Activated CD4-positive, CD25-positive, alpha-beta regulatory T cell treated with anti-CD3 and anti-CD28 coated beads, Interleukin-2, amount 50 U/mL, for 24 hours (primary cell): ENCODE measurements at places on chromosomes 3 and 15.
A peak's percentile ranks its signal among the peaks of the same experiment; 100 is the strongest.

DNA sequence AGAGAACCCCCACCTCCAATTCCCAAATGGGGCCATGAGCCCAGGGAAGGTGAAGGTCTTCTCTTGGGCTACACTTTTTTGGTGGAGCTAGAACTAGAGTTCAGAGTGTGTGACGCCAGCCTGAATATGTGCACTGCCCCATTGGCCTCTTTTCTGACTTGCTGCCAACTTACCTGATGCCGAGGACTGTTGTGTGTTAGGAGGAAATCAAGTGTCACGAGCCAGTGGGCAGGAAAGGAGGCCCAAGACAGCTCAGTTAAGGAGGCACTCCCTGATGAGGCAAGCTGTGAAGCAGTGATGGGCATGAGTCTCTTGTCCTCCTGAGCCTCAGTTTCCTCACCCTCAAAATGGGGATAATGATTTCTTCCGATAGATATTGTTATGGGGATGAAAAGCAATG lies 107.8 kb downstream of the ANP32A start:
- no peak for ATAC-seq

DNA sequence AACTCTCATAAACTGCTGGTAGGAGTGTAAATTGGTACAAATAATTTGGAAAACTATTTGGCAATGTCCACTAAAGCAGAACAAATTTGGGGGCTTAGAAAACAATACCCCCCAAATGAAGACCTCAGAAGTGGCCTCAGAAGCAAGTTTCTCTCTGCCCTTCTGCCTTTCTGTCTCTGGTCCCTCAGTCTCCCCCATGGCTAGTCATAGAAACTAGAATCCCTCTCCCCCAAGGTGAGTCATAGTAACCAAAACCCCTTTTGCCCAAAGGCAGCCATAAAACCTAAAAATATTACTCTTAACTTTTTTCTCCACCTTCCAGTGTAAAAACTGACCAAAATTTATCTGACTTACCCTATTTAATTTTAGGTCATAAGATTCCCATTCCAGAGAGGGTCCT lies 350.7 kb upstream of the LRRC3B start:
- ATAC-seq, result no peak

DNA sequence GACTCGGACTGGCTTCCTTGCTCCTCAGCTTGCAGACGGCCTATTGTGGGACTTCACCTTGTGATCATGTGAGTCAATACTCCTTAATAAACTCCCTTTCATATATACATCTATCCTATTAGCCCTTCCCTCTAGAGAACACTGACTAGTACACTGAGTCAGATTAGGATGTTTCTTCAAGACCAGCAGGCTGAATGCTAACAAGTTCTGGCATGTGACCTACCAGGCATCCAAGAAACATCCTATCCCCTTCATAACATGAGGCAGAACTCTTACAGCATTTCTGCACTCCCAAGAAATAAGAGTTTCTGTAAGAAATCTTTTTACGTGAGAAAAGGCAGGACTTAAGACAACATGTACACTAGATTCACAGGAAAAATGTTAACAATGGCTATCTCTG lies 9.3 kb downstream of the CFAP92 start:
- no peak for ATAC-seq

- no peak for ATAC-seq
These were observed 275.5 kb downstream of the MECOM start for GRCh38 chr3:169387751-169388696.

DNA sequence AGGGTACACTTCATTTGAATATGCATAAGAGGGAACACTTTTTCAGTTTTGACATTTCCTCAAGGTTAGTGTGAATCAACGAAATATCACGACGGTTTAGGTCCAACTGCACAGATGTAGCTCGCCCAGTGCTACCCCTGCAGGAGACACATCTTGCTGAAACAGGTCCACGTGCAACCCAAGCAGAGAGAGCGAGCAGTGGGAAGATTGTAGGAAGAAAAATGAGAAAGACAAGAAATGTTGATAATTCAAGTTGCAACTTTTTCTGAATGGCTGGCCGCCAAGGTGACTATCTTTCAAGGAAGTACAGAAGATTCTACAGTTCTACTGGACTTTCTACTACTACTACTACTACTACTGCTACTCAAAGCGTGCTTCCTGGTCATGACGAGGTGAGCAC lies 231.7 kb downstream of the PDZRN3 start:
- no peak for ATAC-seq

- ATAC-seq, result no peak
These were observed 222.8 kb upstream of the TPRG1 start for GRCh38 chr3:188948997-188949389.

DNA sequence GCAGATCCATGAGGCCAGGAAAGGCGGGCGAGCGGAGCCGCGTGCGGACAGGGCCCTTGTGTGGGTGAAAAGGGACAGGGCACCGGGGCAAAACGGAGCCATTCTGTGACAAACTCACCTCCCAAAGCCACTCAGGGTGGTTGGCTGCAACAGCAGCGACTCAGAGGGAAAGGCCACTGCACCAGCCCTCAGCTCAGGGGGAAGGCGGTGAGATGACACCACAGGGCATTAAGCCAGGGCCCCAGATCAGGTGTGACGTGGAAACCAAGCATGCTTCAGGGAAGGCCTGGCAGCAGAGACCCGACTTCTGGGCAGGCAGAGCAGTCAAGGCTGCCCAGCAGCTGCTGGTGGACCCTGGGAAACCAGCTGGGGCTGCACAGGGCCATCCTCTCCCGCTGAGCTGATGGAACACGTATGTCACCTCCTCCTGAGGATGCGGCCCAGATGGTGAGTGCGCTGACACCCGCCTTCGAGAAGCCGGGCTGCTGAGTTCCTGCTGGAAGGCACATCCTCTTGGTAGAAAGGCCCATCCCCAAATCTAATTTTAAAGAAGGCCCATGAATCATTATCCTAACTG lies 82.3 kb downstream of the CHSY1 start:
- no peak for ATAC-seq

DNA sequence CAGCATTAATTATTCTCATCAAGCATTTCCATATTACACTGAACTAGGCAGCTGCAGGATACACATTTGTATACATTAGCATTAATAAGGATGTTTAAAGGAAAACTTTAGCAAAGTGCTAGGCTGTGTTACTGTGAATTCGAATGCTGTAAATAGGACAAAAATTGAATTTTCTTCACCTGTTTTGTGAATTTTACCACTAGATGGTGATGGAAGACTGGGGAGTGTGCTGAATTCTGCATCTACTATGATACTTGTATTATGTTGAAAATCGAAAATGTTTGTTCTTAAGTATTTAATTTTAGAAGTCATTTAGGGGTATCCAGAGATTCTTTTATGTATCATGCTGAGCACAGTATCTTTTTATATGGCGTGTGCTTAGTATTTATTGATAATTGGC lies 12.3 kb upstream of the P2RY14 start:
- no peak for ATAC-seq

- ATAC-seq, result no peak
These were observed 11.3 kb upstream of the SOX2 start for GRCh38 chr3:181700168-181701087.

- ATAC-seq, result no peak
These were observed 457.0 kb upstream of the ONECUT1 start for GRCh38 chr15:53247041-53247708.

DNA sequence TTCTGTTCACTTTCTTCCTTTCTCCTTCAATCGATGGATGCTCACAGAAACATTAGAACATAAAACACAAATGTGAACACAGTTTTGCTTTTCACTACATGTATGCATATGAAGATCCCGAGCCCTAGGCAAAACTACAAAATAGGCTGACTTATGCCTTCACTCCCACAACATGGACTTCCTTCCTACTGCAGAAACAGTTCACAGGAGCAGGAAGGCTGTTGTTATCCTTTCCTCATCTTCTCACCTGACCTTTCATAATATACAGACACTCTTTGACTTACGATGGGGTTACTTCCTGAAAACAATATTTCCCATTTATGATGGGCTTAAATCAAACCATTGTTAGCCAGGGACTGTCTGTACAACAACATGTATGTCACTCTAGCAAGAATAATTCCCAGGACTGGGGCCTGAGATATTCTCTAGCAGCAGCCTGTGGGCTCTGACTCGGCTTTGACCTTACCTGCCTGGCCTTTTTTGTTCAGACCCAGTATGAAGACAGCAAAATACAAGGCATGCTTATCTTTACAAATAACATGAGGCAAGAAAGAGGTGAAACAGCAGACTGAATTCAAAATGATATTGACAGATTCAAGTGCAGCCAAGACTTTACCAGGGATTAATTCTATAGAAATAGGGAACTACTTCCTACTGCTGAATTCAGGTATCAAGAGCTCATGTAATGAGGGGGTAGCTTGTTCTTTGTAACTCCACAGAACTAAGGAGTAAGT lies 51.8 kb upstream of the PLXND1 start:
- ATAC-seq, result no peak

DNA sequence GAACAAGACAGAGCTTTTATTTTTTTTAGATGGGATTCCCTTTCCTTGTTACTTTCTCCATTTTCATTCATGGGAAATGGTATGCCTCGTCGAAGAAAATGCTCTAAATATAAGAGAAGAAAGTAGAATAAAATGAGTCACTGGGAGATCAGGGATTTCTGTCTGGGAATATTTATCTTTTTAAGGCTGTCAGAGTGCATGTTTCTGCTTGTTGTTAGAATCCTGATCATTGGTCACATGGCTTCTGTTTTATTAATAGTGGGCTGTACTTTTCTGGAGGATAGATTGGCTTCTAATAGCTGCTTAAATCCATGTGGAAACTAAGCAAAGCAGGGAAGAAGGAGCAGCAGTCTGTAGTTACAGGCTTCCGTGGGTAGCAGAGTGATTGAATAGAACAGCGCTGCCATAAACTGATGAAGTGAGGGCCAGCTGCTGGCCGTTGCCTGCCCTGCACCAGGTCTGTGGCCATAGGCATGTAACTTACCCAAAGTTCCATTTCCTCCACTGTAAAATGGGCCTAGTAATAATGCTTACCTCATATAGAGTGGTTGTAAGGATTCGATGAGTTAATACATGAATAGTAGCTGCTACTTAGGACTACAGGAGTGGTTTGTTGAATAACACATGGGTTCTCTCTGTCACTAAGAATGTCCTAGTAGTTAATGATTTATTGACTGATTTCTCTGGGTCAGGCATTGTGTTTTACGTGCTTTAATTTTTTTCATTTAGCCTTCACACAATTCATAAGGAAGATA lies 289.9 kb downstream of the SATB1 start:
- ATAC-seq, result no peak

- ATAC-seq, result no peak
These were observed 356.6 kb upstream of the UBE2E2 start for GRCh38 chr3:22846566-22846965.

DNA sequence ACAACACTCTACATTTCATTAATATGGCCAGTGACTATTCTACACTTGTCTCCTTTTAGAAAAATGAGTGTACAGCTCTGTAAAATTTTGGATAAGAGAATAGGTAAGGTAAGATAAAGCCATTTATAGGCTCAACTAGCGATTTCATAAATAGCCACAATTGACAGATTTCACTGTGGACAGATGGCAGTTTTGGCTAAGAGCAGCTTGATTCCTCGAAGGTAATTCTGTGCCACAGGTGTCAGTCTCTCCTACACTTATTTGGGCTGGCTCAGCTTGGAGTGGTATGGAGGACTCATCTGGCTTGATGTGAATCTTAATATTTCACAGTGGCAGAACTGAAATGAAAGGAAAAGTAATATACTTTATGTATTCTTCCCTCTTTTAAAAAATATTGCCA lies 536.7 kb upstream of the TBL1XR1 start:
- ATAC-seq, result no peak

- no peak for ATAC-seq
These were observed 61.3 kb downstream of the TMCO5A start for GRCh38 chr15:37995461-37996347.

GRCh38 chr3:135125171-135125801 lies 330.2 kb downstream of the EPHB1 start:
- no peak for ATAC-seq

GRCh38 chr3:49104427-49105291 lies at the start of gene QARS1:
Gene QARS1 (minus strand): TSS chr3:49104757. CDS start chr3:49104733, 24 bp downstream.
- ATAC-seq, result peak; percentile 98

- ATAC-seq, result no peak
These were observed 138.8 kb downstream of the PDZRN3 start for GRCh38 chr3:73485877-73486330.

DNA sequence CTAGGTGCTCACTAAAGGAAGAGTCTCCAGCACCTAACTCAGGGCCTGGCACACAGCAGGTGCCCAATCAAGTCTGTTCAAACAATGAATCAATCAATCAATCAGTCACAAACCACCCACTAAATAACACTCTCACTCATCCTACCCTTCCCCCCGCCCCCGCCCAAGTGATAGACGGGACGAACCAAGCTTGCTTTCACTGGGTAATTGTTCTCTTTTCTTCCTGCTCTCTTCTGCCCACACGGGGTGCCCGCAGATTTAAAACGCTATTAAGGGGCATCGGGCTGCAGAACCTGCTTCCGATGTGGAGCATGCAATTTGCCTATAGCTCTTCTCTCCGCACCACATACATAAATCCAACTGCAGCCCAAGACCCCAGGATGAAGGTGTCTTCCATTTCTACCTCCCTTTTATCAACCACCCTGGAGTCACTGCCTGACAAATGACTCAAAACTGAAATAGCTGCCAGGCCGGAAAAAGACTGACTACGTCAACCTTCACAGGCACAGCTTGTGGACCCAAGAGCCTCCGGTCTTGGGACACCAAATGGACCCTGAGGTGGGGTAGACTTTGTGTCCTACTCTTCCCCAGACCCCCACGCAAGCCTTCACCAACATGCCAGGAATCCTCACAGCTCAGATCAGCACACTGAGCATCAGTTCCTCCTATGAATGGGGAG lies 1.7 kb downstream of the KLHL25 start:
- peak; percentile 4 for ATAC-seq

GRCh38 chr15:80093854-80094418 lies 34.5 kb downstream of the ZFAND6 start:
- peak; percentile 60 for ATAC-seq

DNA sequence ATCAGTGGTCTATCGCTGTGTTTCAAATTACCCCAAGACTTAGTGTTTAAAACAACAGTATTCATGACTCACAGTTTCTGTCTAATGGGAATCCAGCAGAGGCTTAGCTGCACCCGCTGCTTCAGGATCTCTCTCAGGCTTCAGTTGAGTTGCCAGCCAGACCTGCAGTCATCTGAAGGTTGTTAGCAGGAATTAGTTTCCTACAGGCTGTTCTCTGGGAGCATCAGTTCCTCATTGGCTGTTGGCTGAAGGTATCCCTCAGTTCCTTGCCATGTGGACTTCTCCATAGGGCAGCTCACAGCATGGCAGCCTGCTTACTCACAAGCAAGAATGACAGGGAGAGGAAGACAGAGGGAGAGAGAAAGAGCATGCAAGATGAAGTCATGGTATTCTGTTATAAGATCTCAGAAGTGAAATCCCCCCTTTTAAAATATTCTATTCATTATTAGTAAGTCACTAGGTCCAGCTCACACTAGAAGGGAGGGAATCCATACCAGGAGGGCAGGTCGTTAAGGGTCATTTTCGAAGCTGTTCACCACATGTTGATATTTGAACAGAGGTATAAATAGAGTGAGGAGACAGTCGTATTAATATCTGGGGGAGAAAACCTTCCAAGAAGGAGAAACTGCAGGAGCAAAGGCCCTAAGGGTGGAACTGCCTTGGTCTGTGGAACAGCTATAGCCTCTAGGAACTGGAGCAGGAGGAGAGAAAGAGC lies 473.9 kb upstream of the PPP2R3A start:
- ATAC-seq, result no peak
